ENCODE measurements at places on chromosomes 3 and 15.

- no peak for DNase-seq
These were observed 68.7 kb downstream of the SRGAP3 start for GRCh38 chr3:9180764-9181117.

DNA sequence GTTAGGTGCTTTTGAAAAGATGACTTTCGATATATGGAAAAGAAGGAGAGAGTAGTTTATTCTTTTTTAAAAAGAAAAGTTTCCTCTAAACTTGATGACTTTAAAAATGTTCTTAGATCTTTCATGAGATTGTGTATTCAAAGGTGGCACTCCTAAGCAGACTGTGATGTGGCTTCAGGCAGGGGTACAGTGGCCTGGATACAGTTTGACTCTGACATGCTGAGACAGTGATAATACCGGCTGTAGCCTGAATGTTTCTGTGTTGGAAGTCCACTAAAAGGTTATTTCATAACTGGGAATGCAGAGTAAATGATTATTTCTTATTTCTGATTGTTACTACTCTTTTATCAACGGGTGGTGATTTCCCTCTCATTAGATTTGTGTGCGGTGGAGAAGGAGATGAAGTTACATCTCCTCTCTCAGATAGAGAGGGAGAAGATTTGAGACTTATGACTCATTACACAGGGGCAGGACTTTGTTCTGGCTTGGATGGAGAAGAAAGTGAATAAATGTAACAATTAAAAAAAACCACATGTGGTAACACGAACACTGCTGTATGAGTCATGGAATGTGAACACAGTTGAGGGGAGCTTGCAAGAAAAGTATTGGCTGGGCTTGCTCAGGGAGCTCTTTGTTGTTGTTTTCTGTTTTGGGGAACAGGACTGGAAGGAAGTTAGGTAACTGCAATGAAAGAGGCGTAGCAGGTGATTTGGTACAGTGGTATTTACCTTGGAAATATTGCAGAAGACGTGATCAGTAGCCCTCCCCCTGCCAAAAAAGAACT lies 21.6 kb downstream of the SPTSSB start:
- DNase-seq = no peak

DNA sequence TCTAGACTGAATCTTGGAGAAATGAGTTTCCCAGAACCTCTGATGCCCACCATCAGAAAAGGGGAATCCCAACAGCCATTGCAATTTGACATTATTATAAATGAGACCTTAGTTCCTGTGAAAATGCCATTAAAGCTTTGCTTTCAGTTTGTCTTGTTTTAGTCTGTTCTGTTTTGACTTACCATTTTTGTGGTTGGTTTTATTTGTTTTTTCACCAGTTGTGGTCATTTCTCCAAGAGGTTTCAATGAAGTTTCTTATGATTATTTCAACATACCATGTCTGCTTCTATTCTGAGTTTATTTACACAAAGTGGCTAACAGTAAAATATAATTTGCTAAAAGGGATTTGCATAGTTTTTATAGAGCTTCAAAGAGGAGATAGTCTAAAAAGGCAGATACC lies 175.0 kb upstream of the MCTP2 start:
- no peak for DNase-seq

- DNase-seq = no peak
These were observed 462.1 kb upstream of the CDIN1 start for GRCh38 chr15:36117296-36117787.

DNA sequence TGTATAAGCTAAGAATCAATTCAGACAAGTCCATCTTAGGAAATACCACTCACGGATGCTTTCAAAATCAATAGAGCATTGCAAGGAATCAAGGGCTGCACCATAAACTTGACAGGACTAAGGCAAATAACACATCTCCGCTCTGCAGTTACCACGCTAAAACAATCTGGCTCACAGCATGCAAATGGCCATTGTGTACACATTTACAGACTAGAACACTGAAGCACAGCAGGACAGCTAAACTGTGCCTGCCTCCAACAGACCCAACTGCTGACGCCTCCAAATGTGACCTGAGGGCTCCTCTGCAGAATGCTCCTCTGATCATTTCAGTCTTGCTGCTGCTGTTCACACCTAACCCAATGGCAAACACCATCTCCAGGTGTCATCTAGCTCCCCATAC lies 104.3 kb downstream of the MEX3B start:
- no peak for DNase-seq

DNA sequence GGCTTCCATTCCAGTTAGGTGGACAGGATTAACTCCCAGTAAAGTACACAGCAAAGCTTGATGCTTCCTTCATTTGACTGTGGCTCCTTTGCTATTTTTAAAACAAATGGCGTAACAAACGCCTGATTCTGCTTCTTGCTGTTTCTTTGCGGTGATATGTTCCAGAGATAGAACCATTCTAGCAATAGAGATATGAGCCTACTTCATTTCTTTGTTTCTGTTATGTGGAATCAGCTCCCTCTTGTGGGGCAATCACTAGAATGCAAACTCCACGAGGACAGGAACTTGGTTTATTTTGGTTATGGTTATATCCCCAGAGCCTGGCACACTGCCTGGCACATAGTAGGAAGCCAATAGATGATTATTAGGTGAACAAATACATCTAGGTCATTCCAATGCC lies 122.6 kb upstream of the SLC6A11 start:
- no peak for DNase-seq

GRCh38 chr3:10892622-10893021 lies 76.6 kb downstream of the SLC6A11 start:
- DNase-seq = no peak

- DNase-seq = peak; percentile 80
These were observed 656 bp downstream of the SLMAP start for GRCh38 chr3:57756528-57757401.
